ENCODE measurements at places on chromosomes 1 and 21.
A peak's percentile ranks its signal among the peaks of the same experiment; 100 is the strongest.

- no peak for DNase-seq
Observed at GRCh38 chr1:203065986-203066385, 19.8 kb downstream of the MYOG start.

GRCh38 chr1:156842618-156843300 is 16.2 kb downstream of the INSRR start:
- no peak for DNase-seq

GRCh38 chr1:175673371-175674150 is 69.8 kb downstream of the TNR start:
- no peak for DNase-seq

GRCh38 chr1:206098242-206098919 is 18.8 kb downstream of the AVPR1B start:
- no peak for DNase-seq

GRCh38 chr1:1397839-1398523 is 1.2 kb downstream of the CCNL2 start:
- no peak for DNase-seq

GRCh38 chr1:47818682-47819573 is 178.3 kb downstream of the TRABD2B start:
- DNase-seq = no peak

DNA sequence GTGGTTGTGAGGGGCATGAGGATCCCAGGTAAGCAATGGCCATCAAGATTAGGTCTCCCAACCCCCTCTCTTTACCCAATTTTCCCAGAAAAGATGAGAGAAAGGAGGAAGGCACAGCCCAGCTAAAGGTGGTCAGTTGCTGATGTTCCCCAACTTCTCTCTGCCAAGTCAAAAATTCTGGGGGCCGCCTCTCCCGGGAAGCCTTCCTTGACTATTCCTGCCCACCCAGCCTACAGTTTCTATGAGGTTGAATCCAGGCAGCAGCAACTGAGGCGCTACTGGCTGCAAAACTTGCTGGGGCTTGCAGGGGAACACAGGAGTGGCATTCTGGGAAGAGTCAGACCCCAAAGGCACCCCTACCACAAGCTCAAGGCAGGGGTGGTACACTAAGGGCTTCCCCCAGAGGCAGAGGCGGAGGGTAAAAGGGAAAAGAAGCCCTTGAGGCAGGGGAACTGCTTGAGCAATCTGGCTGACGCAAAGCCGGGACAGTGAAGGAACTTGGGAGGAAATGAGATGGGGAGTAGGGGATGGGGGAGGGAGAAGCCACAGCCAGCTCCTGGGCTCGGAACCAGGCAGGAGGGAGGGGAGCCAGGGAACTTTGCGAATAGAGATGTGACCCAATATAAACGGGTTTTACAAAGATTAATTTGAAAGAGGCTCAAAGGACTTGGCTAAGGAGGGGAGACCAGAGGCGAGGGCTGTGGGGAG is 31.2 kb downstream of the SDC3 start:
- no peak for DNase-seq

GRCh38 chr1:61980561-61980960 is 214.1 kb upstream of the L1TD1 start:
- DNase-seq = no peak

- DNase-seq = no peak
Observed at GRCh38 chr1:223405507-223405906, 12.3 kb downstream of the CCDC185 start.

GRCh38 chr1:160800142-160800541 is 4.2 kb downstream of the LY9 start:
- no peak for DNase-seq

DNA sequence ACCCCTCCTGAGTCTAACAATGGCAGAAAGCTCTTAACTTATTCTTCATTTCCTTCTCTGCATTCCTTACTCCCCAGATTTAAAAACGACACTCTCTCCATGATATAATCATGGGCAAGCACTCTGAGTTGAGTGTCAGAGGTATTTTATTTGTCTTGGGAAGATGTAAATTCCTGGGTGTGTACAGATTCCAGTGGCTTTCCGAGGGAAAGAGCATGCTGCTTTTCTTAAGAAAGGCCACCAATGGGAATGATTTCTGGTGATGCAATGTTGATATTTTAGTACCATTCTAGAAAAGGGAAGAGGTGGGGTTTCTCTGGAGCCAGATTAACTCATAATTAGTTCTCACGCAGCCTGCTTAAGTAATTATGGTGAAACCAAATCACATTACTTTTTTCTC is 47.8 kb upstream of the BTG3 start:
- no peak for DNase-seq

- DNase-seq = no peak
Observed at GRCh38 chr1:231354330-231355020, 16.4 kb downstream of the SPRTN start.

DNA sequence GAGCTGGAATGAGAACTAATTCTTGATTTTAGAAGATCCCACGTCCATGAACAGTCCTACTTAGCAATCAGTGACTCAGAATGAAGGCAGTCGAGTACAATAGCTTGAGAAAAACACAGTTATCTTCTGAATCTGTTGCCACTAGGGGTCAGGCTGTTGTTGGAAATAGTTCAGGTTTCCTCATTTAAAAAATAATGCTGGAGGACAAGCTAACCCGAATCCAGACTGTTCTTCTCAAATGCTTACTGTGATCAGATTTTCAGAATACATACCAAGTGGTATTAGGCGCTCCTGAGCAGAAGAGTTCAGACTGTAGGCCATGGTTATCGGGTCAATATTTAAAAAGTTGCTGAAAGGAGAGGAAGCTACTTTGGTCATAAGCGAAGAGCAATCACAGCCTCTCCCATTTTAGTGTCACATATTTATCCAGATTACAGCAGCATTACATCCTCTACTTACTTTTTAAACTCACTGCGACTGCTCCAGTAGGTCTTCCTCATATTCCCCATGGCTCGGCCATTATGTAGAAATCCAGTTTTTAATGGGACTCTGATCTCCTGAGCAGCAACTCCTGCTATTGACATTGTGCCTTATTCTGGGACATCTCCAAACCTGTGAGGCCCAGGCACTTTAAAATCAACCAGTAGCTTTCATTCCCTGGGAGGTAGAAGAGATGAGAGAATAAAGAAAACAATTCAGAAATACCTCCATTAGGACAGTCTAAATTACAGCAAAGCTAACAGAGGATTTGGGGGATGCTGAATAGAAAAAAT is 10.9 kb downstream of the ERRFI1 start:
- peak; percentile 39 for DNase-seq

DNA sequence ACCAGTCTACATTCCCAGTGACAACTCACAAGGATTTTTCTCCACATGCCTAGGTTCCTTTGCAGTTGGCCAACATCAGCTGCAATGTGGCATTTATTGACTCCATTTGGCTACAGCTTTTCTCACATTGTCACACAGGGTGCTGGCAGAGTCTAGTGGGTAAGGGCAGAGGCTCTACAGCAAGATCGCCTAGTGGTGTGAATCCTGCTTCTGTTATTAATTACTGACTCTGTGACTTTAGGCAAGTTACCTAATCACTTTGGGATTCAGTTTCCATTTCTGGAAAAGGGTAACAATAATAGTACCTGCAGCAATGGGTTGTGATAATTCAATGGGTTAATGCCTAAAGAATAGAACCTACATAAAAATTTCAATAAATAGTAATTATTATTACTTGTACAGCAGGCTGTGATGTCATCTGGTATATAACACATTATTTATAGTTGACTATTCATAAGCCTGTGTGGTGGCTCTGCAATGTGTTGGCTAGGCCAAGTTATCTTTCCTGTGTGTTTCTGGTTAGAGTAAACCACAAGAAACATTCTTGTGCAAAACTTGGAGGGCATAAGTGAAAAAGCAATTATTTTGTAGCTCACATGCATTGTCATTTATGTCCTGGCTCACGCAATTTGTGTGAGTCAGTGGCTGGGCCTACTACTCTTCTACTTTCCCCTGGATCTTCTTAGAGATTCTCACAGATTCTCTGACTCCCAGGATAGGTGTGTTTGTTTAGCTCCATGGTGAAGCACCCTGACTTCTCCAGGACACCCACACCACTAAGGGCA is 59.5 kb downstream of the PTGS2 start:
- no peak for DNase-seq

DNA sequence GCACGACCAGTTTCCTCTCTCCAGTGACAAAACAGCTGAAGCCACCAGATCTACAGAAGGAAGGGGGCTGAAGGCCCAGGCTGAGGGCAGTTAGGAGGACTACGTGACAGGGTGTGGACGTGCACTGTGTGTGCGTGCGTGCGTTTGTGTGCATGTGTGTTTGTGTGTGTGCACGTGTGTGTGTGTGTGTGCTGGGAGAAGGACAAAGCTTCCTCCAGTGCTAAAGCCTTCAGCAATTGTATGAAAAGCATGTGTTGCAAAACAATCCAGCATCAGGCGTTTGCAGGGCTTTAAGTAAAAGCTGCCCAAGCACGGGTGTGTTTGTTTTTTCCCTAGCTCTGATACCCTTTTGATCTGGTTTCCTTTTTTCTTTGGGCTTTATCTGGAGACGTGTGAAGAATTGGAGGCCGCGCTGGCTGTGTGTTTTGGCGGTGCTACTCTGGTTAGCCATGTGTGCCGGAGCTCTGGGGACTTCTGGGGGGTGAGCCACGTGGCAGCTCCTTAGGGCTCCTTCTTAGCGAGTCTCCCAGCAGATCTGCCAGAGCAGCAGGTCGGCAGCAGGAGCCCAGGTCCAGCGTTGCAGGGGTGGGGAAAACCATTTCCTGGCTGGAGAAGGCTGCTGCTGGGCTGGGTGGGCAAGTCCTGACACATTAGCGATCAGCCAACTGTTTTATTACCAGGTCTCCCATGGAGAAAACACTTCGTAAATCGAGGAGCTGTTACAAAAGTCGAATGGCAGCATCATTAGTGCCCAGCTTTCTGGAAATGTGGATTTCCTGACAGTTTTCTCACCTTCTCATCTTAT is 73.4 kb downstream of the UCK2 start:
- DNase-seq = no peak

DNA sequence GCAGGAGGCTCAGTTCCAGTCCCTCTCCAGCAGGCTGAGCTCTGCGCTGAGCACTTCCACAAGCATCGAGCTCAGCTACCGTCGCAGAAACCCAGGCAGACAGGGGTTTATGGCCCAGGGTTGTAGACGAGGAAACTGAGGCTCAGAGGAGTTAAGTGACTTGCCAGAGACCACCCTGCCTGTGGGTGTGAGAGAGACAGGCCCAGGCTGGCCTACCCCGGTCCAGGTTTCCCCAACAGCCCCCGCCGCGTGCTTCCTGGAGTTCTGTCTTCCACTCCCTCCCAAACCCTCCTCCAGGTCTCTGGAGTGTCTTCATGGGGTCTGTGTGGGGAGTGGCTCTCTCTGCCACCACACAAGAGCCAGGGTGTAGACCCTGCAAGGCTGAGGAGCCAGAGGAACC is 615.9 kb downstream of the PTPRU start:
- DNase-seq = no peak

DNA sequence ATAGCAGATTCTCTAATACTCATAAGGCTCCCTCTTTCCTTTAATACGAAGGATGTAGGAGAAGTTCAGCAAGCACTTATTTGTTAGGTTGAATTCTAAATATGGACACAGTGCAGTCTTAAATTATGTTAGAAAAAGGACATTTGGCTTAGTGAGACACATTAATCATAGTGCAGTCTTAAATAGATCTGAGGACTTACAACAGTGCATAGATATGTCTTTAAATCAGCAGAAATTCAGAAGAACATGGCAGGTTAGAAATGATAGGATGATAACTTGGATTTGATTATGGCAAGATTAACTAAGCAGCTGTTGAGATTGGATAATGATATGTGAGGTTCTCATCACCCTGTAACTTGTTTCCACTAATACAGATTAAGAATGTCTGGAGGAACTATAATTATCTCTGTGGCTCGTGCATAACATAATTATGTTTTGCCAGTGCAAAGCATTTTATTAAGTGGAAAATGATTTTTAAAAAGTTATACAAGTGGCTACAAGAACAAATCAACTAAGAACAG is 485.9 kb downstream of the USP25 start:
- DNase-seq = no peak

DNA sequence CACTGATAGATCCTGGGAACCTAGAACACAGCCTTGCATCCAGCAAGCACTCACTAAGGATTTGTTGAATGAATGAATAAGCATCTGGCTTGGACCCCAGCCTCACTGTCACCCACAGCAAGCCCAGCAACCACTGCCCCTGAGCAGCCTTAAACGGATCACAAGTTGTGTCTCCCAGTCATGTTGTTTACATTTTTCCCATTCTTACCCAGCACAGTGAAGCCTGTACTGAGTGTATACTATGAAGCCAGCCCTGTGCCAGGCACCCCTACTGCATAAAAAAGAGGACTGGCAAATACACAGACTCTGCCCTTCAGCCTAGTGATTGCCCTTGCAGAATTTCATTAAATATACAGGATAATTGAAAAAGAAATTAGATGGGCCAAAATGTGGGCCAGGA is 30.2 kb downstream of the RRAGC start:
- DNase-seq = no peak

- DNase-seq = peak; percentile 34
Observed at GRCh38 chr1:33099290-33100118, 18.6 kb downstream of the AZIN2 start.

- no peak for DNase-seq
Observed at GRCh38 chr1:104648269-104648691, 898.6 kb downstream of the AMY1C start.

DNA sequence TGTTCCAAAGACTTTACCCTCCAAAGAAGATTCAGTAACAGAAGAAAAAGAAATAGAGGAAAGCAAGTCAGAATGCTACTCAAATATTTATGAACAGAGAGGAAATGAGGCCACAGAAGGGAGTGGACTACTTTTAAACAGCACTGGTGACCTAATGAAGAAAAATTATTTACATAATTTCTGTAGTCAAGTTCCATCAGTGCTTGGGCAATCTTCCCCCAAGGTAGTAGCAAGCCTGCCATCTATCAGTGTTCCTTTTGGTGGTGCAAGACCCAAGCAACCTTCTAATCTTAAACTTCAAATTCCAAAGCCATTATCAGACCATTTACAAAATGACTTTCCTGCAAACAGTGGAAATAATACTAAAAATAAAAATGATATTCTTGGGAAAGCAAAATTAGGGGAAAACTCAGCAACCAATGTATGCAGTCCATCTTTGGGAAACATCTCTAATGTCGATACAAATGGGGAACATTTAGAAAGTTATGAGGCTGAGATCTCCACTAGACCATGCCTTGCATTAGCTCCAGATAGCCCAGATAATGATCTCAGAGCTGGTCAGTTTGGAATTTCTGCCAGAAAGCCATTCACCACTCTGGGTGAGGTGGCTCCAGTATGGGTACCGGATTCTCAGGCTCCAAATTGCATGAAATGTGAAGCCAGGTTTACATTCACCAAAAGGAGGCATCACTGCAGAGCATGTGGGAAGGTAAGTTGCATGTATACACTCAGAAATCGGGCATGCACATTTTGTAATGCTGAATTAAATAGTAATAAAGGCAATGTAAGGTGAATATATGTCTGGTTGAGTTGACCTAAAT is 97.2 kb downstream of the ZFYVE9 start:
- DNase-seq = no peak

- no peak for DNase-seq
Observed at GRCh38 chr1:232980986-232981560, 30.7 kb downstream of the NTPCR start.

- DNase-seq = no peak
Observed at GRCh38 chr1:173190101-173190936, 16.8 kb downstream of the TNFSF4 start.
